ENCODE measurements at places on chromosomes 3 and 15.

DNA sequence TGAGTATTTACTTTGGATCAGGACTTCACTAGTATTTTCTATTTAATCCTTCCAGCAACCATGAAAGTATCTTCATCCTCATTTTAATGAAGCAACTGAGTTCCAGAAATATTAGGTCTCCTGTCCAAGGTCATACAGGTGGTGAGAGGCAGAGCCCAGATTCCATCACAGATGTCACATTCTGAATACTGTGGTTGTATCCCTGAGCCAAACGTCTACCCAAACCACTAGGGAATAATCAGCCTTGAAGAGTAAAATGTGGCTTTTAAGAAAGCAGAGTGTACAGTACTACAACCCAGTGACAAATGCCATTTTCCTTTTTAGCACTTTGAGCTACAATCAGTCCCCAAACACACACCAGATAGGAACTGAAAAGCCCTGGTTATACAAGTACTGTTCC, 93.3 kb upstream of the TRIM42 start:
- no peak for DNase-seq

GRCh38 chr15:42002333-42002732, 18.5 kb downstream of the PLA2G4E start:
- no peak for DNase-seq

- no peak for DNase-seq
Observed at GRCh38 chr3:100245927-100246326, 14.9 kb upstream of the TBC1D23 start.

DNA sequence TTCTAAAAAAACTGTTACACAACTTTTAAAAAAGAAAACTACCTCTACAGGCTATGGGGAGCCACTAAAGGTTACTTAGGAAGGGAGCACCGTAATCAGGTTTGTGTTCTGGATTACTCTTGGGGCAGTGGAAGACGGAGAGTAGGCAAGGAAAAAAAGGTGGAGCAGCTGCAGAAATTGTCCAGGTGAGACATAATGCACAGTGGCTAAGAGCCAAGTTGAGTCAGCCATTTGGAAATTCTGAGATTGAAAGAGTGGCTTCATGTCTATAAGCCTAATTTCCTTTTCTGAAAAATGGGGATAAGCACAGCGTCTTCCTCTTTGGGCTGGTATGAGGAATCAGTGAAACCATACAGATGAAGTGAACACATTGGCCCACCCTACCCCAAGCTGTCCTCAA, 195.2 kb downstream of the CADPS start:
- no peak for DNase-seq

DNA sequence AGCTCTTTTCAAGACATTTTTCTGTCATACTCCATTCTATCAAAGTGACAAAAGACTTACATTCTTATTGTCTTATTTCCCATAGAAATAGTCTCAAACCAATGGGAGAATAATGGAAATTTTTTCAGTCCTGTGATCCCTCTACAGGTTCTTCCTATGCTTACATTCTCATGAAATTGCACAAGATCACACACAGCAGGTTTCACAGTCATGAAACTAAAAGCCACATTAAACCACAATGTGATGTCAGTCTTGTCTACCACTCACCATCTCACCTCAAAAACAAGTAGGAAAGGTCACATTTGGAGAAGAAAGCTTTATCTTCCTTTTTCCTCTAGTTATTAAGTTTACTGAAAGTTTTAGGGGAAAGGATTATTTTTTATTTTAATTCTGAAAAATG, 161.0 kb upstream of the RORA start:
- DNase-seq: no peak

DNA sequence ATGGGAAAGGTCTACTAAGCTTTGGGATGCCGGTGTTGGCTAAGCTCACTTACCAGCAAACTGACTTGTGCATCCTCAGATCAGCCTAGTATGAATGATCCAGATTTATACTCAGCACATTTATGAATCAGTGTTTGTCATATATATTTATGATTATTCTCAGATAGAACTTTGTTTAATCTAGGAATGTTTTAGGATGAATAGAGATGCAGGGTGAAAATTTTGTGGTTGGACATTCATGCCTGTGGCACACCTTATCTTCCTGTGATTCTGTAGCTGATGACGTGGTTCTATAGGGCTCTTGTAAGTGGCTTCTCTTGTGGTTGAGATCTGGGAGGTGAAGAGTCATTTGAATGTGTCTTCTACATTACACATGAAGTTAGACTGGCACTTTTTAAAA, 11.4 kb downstream of the CDIN1 start:
- no peak for DNase-seq

- no peak for DNase-seq
Observed at GRCh38 chr15:23565395-23566070, at the start of gene MKRN3. TSS of gene MKRN3 (plus strand) at chr15:23565674. CDS start at chr15:23565783, 109 bp downstream.

DNA sequence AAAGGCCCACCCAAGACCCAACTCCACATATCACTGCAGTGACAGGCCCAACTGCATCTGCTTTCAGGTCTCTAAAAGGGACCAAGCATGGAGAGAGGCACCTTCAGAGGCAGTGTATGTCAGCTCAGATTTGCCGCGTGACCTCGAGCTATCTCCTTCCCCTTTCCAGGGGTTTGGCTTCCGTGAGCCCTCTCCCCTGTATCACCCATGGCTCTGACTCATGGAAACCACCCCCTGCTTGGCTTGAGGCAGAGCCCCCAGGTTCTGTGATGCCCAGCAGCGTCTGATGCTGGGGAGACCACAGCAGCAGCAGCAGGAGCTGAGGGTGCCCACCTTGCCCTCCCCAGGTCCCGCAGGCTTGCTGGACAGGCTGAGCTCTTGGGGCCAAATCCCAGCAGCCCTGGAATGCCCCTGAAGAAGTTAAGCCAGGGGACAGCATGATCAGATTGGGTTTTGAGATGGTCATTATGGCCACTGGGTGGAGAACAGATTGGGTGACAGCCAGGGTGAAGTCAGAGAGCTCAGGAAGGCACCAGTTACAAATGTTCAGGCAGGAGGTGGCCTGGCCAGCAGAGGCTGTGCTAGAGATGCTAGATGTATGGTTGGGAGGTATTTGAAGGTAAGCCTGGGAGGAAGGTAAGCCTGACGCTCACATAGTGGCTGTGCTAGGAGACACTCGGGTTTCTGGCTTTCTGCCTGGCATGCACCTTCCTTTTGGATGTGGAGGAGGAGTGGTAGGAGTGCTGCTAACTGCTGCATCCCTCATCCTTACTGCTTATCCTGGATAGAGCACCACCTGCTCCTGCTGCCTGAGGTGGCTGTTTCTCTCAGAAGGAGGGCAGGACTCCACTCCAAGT, 42.9 kb downstream of the FGD5 start:
- no peak for DNase-seq

DNA sequence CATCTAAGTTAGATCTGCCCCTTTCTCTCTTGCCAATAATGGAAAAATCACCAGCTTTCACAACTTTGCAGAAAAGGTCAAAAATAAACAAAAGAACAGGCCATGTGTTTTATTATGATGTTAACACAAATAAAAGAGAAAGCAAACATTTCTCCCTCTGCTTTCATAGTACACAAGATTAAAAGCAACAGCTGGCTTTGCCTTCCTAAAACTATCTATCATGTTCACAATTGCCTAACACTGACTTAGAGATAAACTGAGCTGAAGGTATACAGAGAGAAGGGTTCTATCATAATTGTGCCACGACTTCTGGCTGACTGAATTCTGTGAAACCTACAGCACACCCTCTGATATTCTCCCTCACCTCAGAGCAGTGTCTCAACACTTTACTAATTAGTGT, 29.4 kb downstream of the AADAC start:
- DNase-seq: no peak

GRCh38 chr3:196711838-196712513, at the start of the genes CEP19 and PIGX:
TSS of gene CEP19 (minus strand) at chr3:196712250. CDS start at chr3:196708657, 3,593 bp downstream.
TSS of gene PIGX (plus strand) at chr3:196712377.
- DNase-seq: peak; percentile 72

Measured in activated naive CD8-positive, alpha-beta T cell treated with anti-CD3 and anti-CD28 coated beads, Interleukin-2, amount 50 U/mL, for 16 hours (primary cell).